Stimulated activated CD8-positive, alpha-beta memory T cell treated with anti-CD3 and anti-CD28 coated beads, Interleukin-2, amount 100 ng/mL, for 48 hours (primary cell): ENCODE measurements at places on chromosomes 12 and 14.
A peak's percentile ranks its signal among the peaks of the same experiment; 100 is the strongest.

DNA sequence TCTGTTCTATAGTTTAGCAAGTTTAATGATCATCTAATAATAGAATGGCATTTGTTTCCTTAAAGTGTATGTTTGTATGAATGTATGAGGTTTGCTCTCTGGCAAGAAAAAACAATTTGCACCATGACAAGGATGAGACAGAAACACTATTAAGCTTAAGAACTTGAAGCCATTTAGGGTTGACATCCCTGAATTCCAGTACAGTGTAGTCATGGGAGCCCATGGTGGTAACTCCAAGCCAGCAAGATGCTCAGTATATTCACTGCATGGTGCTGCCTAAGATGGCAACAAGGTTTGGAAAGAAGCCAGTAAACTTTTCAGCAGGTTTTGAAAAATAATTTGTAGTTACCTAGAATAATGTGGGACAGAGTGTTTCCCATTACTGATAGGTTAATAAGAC lies 158.6 kb downstream of the PRIMA1 start:
- DNase-seq, result no peak

GRCh38 chr12:4045786-4046494 lies 172.7 kb upstream of the PARP11 start:
- DNase-seq, result no peak

DNA sequence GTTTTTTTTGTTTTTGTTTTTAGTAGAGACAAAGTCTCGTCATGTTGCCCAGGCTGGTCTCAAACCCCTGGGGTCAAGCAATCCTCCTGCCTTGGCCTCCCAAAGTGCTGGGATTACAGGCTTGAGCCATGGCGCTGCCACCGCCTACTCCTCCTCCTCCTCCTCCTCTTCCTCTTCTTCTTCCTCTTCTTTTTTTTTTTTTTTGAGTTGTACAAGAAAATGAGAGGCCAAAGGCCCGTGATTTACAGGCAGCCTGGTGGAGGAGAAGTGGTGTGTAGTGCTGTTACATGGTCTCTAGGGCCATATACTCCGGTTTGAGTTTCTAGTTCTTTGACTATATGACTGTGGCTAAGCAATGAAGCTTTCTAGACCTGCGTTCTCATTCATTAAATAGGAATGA lies 29.6 kb upstream of the SPPL3 start:
- no peak for DNase-seq

GRCh38 chr12:10153271-10154144 lies 18.4 kb downstream of the OLR1 start:
- DNase-seq, result peak; percentile 20

DNA sequence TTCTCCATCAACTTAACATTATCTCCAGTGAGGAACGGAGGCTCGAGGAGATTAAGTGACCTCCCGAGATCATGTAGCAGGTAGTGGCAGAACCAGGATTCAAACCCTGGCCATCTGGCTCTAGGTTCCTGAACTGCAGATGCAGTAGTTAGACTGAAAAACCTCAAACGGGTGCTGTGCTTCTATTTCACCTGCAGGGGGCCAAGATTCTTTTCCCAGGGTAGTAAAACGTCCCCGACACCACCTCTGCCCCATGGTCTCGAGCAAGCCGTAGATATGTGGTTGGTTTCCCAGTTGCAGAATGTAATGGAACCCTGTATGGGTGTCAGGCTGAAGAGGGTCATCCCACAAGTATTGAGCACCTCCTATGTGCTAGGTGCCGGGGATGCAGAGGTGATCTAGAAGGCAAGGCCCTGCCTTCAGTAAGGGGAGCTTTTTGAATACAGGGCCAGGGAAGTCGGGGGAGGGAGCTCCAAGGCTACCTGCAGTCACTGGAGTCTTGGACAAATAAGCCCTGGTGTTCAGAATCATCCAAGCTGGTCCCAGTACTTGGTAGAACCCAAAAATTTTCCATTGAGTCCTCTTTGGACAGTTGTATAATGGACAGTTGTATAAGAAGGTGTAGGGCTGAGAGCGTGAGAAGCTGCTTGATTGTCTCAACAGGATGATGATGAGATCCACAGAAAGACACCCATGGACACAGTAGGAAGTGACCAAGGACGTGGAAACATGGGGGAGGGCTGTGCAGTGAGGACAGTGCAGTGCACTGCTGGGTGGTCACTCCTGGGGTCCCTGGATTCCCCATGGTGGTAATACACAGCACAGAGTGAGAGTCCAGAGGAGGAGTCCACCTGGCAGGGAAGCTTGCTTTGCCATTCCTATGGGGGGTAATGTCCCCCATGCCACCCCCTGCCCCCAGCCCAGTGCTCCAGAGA lies 197.2 kb downstream of the CHST11 start:
- DNase-seq, result no peak

DNA sequence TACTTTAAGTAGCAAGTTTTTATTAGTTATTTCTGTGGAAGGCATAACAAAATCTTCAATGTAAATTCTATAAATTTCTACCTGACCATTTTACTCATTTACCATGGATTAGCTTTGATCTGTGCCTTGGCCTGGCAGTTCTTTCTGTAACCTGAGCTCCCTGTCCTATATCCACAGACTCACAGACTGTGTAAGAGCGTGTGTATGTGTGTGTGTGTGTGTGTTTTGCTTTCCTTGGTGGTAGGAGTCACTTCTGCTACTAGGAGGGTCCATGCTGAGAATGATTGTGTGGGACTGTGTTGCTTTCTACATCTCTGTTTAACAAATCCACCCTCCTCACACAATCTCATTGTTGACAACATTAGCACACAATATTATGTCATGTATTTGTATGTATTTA lies 221.2 kb upstream of the PELI2 start:
- no peak for DNase-seq

- DNase-seq, result no peak
These were observed 125.3 kb upstream of the ATF7IP start for GRCh38 chr12:14239935-14240872.

GRCh38 chr14:23751616-23752015 lies 115.5 kb downstream of the DHRS2 start:
- DNase-seq, result no peak

- no peak for DNase-seq
These were observed 21.7 kb upstream of the VPS37B start for GRCh38 chr12:122917507-122918121.

GRCh38 chr14:36315159-36315853 lies 5.1 kb downstream of the MBIP start:
- DNase-seq, result peak; percentile 5

DNA sequence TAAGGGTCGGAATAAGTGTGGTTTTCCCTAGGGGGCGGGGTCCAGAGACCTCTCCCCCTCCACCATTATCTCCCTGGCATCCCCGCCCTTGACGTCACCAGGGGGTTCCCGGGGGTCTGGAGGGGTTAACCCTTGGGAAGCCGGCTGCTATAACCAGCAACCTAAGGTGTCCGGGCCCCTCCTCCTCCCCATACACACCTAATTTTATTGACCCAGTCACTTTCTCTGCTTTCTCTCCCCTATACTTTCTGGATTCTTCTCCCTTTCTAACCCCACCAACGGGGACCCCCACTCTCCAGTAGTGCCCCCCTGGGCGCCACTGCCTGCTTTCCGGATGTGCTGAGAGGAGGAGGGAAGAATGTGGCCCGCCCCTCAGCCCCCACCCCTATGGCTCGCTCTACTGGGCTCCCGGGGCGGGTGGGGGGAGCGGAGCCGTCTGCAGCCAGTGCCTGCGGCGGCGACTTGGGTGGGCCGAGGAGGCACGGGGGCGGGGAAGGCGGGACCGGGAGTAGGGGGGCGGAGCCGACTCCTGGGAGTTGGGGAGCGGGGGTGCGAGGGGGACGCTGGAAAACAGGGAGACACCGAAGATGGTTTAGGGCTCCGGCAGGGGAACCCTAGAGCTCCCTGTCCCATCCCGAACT lies 1.8 kb downstream of the GLI1 start:
- DNase-seq, result no peak

DNA sequence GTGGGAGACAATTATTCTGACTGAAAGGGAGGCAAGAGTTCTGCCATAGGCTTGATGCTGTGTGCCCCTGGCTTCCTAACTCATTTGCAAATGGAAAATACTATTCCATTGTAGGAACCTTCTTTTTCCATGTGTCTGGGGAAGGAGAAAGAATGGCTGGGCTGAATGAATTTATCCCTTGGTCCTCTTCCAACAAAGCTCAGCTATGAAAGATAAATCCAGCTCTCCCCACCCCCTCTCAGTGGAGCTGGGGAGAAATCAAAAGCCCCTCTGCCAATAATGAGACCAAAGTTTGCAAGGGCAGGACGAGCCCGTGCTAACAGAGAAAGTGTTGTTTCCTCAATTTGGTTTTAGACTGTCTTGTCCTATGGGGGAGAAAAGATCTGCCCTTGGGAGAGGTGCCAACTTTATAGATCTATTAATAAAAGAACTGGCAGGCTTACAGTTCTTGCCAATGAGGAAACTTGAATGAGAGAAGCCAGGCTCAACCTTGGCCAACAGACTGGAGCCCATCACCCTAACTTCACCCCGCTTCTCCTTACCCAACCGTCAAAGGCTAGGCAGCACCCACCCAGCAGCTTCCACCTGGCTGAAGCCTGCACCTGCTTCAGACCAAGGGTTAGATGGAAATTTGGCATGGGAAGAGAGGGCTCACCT lies 8.9 kb upstream of the TCL1B start:
- DNase-seq, result no peak

- no peak for DNase-seq
These were observed 67.0 kb upstream of the TTC7B start for GRCh38 chr14:90883197-90883596.

- DNase-seq, result no peak
These were observed 3.9 kb downstream of the NACA start for GRCh38 chr12:56721216-56721615.

- DNase-seq, result no peak
These were observed 19.5 kb downstream of the FBXL14 start for GRCh38 chr12:1574865-1575259.

- DNase-seq, result no peak
These were observed 2.6 kb downstream of the PLA2G1B start for GRCh38 chr12:120324841-120325417.

GRCh38 chr14:68964300-68965093 lies 14.6 kb downstream of the ACTN1 start:
- DNase-seq, result no peak

DNA sequence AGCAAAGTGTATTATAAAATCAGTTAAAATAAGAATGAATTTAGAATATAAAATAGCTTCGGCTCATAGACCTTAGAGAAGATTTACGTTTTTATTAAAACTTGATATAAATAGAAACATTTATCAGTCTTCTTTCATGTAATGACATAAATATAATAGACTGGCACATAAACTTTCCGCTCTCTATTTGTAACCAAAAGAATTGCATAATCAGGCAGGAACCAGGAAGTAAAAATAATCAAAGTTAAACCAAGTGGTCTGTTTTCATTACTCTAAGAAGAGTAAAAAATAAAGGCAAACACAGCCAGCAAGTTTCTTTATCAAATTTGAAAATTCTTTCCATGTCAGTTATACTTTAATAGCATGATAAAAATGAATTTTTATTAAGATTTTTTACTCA lies 46.3 kb upstream of the ATP2A2 start:
- DNase-seq, result no peak

- DNase-seq, result no peak
These were observed 164.5 kb downstream of the MGAT4C start for GRCh38 chr12:86091681-86092080.

GRCh38 chr12:16369156-16369555 lies 21.7 kb downstream of the MGST1 start:
- DNase-seq, result no peak
